ENCODE measurements at places on chromosomes 7 and 10.

GRCh38 chr10:125056161-125057132, 103.9 kb downstream of the CTBP2 start:
- no peak for DNase-seq

DNA sequence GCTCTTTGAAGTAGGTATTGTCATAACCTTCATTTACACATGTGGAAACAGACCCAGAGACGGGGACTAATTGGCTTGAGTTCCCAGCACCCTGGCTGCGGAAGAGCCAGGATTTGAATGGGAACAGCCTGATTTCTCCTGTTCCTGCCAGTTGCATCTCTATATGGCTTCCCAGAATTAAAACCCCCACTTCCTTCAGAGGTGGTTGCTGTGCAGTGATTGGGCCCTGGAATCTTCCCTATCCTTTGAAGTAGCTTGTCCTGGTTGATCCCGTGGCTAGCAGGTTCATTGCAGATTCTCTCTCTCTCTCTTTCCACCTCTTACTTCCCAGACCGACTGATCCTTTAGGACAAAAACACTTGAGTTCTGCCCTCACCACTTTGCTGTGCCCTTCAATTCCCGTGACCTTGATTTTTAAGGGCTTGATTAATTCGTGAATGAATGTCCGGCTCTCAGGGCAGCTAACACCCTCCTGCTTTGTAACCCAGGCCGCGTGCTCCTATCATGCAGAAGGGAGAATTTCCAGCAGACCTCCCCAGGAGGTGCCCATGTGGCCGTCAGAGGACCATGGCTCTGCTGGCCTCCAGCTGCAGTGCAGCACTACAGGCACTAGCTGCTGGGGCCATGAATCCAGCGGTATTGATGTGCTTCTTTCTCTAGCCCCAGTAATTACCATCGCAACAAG, 120.6 kb upstream of the AGK start:
- no peak for DNase-seq

- DNase-seq: no peak
Measured at GRCh38 chr7:139118234-139118804, 8.8 kb upstream of the ZC3HAV1 start.

GRCh38 chr10:99276848-99277486, 41.3 kb upstream of the HPSE2 start:
- DNase-seq: no peak

DNA sequence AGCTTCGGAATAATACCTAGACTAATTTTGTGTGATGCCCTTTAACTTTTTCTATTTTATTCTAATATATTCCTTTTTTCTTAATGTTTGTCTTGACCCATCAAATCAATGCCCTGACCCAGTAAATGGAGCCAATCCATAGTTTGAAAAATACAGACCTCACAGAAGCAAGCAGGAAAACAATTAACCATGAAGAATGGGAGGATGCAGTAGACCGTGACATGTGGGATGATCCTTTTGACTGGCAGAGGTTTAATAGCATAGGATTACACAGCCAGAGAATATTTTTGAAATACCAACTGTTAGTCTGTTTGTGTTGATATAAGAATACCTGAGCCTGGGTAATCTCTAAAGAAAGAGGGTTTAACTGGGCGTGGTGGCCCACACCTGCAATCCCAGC, 142.6 kb upstream of the NEBL start:
- DNase-seq: no peak

DNA sequence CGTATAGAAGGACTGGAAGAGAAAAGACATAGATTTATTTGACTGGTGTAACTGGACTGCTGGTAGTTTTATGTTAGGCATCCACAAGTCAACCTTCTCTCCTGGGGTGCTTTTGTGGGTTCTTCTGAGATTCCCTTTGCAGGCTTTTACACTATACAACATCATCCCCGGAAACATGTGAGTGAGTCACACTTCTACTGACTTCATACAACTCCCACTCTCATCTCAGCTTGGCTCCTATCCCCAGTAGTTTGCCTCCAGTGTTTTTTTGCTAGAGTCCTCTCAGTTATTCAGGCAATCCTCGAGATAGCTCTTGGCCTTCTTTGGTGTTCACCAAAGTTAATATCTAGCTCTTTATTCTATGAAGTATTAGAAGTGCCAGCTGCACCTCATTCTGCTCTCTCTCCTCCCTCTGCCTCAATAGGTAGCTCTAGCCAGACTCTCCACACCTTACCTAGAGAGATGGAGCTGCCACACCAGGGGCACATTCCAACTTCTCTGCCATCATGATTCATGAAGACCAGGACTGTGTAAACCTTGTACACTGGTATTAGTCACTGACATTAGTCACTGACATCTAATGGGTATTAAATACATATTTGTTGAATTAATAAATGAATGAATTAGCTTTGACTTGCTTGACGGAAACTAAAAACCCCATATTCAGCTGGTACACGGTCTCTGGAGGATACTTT, 281.9 kb downstream of the PPP1R3A start:
- DNase-seq: no peak

- no peak for DNase-seq
Measured at GRCh38 chr7:102811942-102812678, 63.3 kb downstream of the FAM185A start.

DNA sequence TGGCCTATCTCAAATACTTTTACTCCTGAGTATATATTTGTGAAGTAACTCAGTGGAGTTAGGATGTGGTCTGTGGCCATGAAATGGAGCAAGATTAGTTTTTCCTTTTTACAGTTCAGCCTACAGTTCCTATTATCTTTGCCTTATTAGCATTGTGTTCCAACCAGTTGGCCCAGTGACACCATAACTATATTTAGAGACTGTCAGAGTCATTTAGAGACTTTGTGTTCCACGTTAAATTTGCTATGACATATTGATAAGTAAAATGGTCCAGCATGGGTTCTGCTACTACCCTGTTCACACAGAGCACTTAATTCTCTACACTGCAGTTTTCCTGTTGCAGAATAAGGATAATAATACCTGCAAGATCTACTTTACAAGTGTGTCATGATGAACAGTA, 68.3 kb upstream of the RAB11FIP2 start:
- DNase-seq: no peak

- DNase-seq: no peak
Measured at GRCh38 chr7:37341033-37341630, 107.5 kb downstream of the ELMO1 start.

DNA sequence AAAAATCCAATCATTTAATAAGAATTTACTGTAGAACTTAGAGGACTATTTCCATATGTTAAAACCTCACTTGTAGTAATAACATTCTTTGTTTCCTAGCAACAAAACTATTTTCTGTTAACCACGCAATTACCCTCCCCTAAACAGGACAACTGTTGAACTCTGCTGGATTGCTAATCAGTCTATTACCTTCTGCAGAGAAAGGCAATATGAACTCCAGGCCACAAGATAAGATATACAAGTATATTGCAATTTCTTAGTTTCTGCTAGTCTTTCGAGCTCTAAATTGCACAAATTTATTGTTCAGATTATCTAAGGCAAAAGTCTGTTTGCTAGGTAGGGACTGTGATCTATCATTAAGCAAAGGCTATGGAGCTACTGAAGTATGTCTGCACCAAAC, 920.1 kb upstream of the LRRN3 start:
- no peak for DNase-seq

- no peak for DNase-seq
Measured at GRCh38 chr10:30873411-30873810, 158.3 kb downstream of the ZNF438 start.

GRCh38 chr10:86281396-86281795, 85.2 kb downstream of the GRID1 start:
- DNase-seq: no peak

GRCh38 chr10:91197127-91197526, 23.3 kb upstream of the PCGF5 start:
- DNase-seq: no peak

DNA sequence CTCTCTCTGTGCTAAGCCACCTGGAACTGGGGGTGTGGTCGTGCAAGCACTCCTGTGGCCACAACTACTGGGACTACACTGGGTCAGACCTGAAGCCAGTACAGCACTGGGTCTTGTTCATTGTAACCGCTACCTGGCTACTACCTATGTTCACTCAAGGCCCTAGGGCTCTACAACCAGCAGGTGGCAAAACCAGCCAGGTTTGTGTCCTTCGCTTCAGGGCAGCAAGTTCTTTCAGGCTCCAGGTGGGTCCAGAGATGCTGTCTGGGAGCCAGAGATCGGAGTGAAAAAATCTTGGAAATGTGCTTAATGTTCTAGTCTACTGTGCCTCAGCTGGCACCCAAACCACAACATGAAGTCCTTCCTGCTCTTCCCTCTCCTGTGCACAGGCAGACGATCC, 171.6 kb upstream of the SORCS1 start:
- no peak for DNase-seq

- DNase-seq: no peak
Measured at GRCh38 chr10:82736305-82736704, 861.3 kb downstream of the NRG3 start.

DNA sequence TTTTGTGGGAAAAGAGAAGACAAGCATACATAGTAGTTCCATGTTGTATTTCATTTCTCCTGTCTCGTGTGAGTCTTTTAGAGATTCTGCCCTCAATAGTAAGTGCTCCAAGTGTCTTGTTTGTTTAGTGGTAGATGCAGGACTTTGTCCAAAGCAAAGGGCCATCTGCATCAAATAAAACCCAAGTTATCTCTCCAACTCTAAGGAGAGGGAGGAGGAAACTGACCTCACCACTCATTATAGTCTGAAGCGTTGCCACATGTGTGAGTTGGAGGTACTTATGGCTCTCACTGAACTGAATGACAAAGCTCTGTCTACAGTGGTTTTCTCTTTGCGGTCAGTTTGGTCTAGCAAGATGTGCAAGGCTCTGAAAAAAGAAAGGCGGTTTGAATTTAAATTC, 272.6 kb downstream of the DOCK4 start:
- no peak for DNase-seq

Measured in activated CD4-positive, alpha-beta T cell treated with anti-CD3 and anti-CD28 coated beads, Interleukin-2, amount 50 U/mL, for 1 hour (primary cell).